NCI-H2081 treated with DMSO at 0.1 percent for 48 hours (cell line): ENCODE measurements at places on chromosomes 16 and 17.

DNA sequence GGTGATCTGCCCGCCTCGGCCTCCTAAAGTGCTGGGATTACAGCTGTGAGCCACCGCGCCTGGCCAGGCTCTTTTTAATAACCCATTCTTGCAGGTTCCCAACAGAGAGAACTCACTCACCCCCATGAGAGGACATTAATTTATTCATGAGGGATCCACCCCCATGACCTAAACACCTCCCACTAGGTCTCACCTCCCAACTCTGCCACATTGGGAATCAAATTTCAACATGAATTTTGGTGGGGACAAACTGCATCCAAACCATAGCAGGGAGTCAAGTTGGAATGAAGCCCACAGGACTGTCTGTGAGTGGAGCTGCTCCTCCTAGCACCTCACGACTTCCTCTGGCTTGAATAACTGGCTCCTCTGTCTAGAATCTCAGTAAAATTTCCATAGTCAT, 85.5 kb downstream of the WWP2 start:
- DNase-seq, result no peak

DNA sequence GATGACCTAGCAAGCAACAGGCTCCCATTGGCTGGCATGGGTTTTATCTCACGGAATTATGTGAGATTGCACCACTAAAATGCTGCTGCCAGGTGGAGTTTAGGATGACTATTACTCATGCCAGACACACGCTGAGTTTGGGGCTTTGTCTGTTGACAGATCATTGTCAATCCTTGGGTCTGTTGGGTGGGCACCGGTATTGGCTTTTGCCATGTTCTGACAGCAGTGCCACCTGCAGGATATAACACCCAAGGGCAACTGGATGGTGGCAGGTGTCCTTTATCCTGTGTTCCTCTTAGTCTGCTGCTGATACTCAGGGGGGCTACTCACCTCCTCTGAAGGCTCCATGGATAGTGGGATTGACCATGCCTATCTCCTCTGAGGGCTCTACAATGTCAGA, 221.6 kb upstream of the DYNLRB2 start:
- no peak for DNase-seq

GRCh38 chr16:47150067-47150466, 6.3 kb upstream of the NETO2 start:
- DNase-seq, result no peak

- DNase-seq, result no peak
Measured at GRCh38 chr16:61549327-61549726, 486.9 kb downstream of the CDH8 start.

GRCh38 chr17:74223901-74224300, 10.5 kb downstream of the TTYH2 start:
- no peak for DNase-seq

GRCh38 chr17:57612202-57613071, 132.7 kb downstream of the CCDC182 start:
- peak; percentile 73 for DNase-seq

- no peak for DNase-seq
Measured at GRCh38 chr16:11126399-11127054, 129.5 kb downstream of the SOCS1 start.

- DNase-seq, result no peak
Measured at GRCh38 chr16:84543253-84543652, 38.8 kb upstream of the MEAK7 start.

- no peak for DNase-seq
Measured at GRCh38 chr16:3158510-3159314, 23.9 kb downstream of the ZNF213 start.

GRCh38 chr17:39178536-39178935, 12.6 kb upstream of the ARL5C start:
- DNase-seq, result no peak

GRCh38 chr17:29084541-29085146, 41.7 kb downstream of the PIPOX start:
- peak; percentile 84 for DNase-seq

- no peak for DNase-seq
Measured at GRCh38 chr16:54360681-54361080, 74.1 kb upstream of the IRX3 start.

- no peak for DNase-seq
Measured at GRCh38 chr17:70862295-70862694, 693.0 kb downstream of the KCNJ2 start.

GRCh38 chr16:10178080-10178479, 4.1 kb downstream of the GRIN2A start:
- DNase-seq, result no peak

GRCh38 chr16:88405216-88406060, 22.7 kb downstream of the ZNF469 start:
- DNase-seq, result no peak

- no peak for DNase-seq
Measured at GRCh38 chr17:17077861-17078732, 35.8 kb downstream of the MPRIP start.

GRCh38 chr16:49085686-49086085, 196.0 kb downstream of the CBLN1 start:
- DNase-seq, result no peak

- no peak for DNase-seq
Measured at GRCh38 chr16:79229361-79229760, 371.2 kb downstream of the MAF start.

- no peak for DNase-seq
Measured at GRCh38 chr16:85465328-85466303, 147.5 kb upstream of the GSE1 start.

DNA sequence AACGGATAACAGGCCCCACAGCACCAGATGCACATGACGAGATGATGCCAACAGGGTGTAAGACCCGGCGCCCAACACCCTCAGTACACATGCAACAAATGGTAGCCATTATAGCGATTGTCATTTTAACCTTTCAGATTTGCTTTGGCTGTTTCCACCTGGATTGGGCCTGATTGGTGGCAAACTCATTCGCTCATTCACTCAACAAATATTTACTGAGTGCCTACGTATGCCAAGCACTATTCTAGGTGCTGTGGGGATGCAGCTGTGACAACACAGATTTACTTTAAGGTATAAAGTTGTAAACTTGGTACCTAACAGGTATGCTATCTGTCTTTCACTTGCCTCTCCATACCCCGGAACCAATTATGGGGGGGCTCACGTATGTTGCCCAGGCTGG, 66.8 kb downstream of the SRCIN1 start:
- peak; percentile 98 for DNase-seq

GRCh38 chr16:13165024-13165423, 263.6 kb downstream of the SHISA9 start:
- no peak for DNase-seq
